ENCODE measurements at places on chromosomes 4 and X.

DNA sequence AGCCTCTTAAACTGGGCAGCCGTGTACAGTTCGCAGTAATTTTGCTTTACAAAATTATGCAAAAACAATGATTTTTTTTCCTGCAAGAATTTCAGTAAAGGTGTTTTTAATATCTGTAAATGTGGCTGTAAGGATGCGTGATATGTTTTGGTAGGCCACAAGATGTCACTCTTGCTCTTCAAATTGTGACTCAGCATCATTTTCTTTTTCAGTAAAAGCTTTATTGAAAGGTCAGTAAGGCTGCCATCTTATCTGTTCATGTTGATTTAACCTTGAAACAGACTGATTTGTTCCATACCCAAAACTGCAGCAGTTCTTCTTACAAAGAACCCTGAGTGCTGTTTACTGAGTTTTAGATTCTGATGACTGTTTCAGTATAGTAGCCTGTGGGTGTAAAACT is 39.9 kb downstream of the TXLNG start:
- no peak for DNase-seq

GRCh38 chr4:2303686-2304320 is 41.9 kb upstream of the MXD4 start:
- no peak for DNase-seq

- DNase-seq: no peak
Observed at GRCh38 chr4:111793433-111794091, 351.7 kb upstream of the FAM241A start.

- no peak for DNase-seq
Observed at GRCh38 chr4:106329041-106329618, 12.8 kb downstream of the AIMP1 start.

- DNase-seq: no peak
Observed at GRCh38 chr4:106316773-106317409, 541 bp downstream of the AIMP1 start.

DNA sequence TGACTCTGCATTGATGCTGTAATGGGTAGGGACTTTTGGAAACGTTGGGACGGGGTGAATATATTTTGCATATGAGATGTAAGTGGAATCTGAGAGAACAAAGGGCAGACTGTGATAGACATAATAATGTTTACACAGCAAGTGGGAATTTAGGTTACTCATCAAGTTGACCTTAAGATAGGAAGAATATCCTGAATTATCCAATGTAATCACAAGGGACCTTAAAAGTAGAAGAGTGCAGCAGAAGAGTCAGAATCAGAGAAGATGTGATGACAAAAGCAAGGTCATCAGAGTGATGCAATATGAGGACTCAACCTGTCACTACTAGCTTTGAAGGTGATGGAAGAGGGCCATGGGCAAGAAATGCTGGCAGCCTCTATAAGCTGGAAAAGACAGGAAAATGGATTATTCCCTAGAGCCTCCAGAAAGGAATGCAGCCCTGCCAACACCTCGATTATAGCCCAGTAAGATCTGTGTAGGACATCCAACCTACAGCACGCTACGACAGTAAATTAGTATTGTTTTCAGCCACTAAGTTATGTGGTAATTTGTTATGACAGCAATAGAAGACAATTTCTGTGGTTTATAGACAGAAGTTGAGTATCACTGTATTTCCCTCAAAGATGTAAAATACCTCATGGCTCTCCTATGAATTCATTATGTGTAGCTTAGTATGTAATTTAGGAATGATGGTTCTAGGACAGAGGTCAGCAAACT is 26.4 kb downstream of the MORC4 start:
- no peak for DNase-seq

DNA sequence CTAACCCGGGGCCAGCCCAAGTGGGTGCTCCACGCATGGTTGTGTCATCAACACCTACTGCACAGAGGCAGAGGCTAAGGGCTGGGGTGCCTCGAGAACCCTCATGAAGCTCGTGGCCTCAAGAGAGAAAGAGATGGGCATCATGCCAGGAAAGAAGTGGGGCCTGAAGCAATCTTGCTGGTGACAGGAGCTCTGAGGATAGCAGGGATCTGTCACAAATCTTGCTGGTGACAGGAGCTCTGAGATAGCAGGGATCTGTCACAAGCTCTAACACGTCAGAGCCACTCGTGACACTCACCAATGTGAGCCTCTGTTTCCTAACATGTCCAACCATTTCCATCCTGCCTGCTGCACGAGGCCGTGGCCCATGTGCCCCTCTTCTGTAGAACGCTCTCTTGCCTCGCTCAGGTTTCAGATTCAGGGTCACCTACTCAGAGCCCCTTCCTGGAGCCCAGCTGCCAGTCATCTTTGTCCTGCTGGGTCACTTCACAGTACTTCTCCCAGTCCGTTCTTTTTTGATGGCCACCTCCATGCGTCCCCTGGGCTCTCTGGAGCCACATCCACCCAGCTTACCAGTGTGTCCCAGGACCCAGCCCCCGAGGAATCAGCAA is 21.1 kb downstream of the PNMA6E start:
- DNase-seq: no peak

- DNase-seq: no peak
Observed at GRCh38 chr4:114866901-114867670, 246.3 kb downstream of the NDST4 start.

- DNase-seq: no peak
Observed at GRCh38 chr4:7398788-7399439, 35.8 kb downstream of the PSAPL1 start.

GRCh38 chr4:166091146-166091545 is 218.1 kb downstream of the TLL1 start:
- DNase-seq: no peak

DNA sequence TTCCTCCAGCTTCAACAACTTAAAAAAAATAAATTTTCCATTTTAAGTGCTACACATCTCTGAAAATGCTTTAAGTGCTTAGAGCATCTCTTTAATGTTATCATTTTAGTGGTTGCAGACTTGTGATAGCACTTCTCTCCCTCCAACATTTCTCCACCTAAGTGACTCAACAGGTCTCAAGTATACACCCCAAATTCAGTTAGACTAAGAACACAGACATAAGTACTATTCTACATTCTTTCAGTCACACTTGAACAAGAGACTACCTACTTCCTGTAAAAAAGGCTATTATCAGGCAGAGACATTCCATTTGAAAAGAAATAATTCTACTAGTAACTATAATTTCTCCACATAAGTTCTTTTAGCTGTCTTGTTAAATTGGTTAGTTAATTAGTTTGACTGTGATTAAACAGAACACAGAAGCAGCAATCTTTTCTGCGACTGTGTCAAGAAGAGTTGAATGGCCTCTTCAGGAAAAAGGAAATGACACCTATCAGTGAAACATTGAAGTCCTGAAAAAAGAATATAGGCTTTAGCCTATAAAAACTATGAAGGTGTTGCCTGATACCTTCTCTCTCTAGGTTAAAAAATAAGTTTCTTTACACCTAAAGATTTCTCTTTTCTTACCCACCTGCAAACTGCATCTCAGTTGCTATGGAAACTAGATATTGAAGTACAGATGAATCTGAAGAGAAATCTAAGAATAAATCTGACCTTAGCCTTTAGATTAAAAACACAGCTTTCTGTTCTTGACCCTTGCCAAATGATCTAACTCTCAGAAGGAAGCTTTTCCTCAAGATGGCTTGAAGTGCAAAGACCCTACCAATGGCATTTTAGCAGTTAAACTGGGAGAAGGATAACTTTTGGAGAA is 18.0 kb downstream of the NAF1 start:
- DNase-seq: no peak

GRCh38 chr4:110196871-110197528 is 1.4 kb downstream of the ELOVL6 start:
- no peak for DNase-seq

- DNase-seq: no peak
Observed at GRCh38 chr4:122914938-122915337, 7.5 kb downstream of the NUDT6 start.

DNA sequence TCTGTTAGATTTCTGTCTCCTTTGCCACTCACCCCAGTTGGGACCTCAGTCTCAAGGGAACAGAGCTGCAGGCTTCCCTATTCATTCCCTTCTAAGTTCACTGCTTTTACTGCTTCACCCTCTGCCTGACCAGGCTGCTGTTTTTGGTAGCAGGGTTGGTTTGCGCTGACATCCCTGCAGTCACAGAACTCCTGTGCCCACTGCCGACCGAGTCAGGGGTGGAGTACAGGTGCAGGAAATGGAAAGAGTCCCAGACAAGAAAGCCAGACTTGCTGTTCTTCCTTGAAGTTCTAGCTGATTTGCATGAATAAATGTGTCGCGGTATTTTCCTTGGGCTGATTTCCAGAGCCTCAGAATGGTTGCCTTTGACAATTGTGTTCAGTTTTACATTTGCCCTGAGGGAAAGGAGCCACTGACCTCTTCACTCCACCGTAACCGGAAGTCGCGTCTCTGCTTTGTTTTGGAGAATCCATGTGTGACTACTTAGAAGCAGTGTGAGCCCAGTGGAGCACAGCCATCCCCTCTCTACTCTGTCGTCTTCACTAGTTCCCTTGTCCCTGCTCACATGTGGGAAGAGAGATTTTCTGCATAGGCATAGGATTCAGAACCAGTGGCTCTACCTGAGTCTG is 84.8 kb downstream of the TNIP2 start:
- no peak for DNase-seq

DNA sequence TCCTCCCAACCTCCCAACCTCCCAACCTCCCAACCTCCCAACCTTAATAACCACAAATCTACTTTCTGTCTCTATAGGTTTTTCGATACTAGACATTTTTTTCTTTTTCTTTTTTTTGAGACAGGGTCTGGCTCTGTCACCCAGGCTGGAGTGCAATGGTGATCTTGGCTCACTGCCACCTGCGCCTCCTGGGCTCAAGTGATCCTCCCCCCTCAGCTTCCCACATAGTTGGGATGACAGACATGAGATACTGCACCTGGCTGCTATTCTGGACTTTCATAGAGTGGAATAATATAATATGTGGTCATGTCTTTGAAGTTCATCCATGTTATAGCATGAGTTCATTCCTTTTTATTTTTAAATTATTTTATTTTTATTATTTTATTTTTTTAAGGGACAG is 39.5 kb upstream of the ZFX start:
- DNase-seq: no peak

GRCh38 chrX:38515291-38515690 is 46.1 kb upstream of the TSPAN7 start:
- DNase-seq: no peak

- no peak for DNase-seq
Observed at GRCh38 chr4:13059019-13059418, 425.1 kb downstream of the RAB28 start.

DNA sequence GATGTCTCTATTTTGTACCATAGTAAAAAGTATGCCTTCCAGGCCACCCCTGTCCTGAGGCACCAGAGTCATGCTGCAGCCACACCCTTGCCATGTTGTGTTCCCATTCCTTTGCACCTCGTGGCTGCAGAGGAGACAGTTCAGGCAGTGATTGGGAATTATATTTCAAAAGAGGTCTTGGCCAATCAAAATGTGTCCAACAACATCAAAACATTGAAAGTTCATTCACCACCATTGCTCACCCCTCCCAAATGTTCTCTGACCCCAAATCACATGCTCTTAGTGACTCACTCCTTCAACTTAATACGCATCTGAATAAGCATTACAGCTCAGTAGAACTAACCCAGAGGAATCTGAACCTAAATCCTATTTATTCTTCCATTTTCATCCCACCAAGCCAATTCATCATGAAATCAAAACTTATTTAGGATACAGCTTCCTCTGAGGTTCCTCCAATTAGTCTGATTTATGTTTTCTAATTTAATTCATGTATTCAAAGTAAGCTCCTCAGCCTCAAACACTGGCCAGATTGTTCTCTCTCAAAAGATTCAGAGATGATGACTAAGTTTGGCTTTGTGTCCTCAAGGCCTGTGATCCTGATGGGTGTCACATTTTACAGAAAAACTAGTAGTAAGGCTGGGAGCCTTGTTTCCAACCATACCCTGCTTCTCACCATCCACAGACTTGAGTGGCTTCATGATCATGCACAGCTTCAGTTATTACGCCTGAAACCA is 323.2 kb upstream of the INTU start:
- no peak for DNase-seq

- DNase-seq: no peak
Observed at GRCh38 chr4:21013501-21013900, 313.2 kb downstream of the PACRGL start.

GRCh38 chr4:16779028-16779675 is 119.3 kb downstream of the LDB2 start:
- DNase-seq: no peak

DNA sequence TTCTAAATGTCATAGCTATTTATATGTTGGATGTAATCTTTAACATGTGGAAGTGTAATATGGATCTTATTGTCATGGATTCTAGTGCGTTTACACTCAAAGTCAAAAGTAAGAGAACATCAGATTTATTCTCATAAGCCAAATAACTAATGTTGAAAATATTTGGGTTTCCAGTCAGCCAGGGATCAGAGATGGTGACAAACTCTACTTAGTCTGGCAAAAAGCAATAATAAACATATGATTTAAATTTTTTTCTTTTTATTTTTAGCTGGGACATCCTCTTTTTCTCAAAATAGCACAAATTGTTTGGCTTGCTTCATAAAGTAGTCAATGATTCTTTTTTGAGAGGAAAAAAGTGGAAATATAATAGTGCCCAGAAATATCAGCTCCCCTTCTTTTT is 392.3 kb downstream of the ARHGAP24 start:
- no peak for DNase-seq

GRCh38 chrX:153646620-153647373 is at the start of gene DUSP9:
DUSP9 (plus strand) TSS chrX:153647203; CDS start chrX:153647954, 751 bp downstream.
- DNase-seq: no peak

GRCh38 chrX:136780763-136781162 is at the start of gene ARHGEF6:
ARHGEF6 (minus strand) TSS chrX:136780932; CDS start chrX:136780882, 50 bp downstream.
- DNase-seq: no peak

DNA sequence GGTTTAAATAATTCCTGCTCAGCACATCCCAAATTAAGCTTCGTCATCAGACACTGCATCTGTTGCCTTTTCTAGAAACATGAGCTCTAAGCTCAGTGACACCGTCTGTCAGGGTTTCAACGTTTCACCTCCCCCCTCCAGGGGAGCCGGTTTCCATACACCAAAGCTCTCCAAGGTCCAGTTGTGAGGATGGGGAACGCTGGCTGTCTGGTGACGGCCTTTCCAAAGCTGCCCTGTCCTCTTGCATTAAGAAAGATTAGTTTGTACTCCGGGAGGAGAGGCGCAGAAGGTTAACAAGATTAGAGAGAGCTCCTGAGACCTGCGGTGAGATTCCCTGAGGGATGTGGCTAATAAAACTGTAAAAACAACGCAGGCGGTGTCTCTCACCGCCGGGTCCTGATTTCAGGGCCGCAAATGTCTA is 43.2 kb downstream of the ASMT start:
- no peak for DNase-seq

DNA sequence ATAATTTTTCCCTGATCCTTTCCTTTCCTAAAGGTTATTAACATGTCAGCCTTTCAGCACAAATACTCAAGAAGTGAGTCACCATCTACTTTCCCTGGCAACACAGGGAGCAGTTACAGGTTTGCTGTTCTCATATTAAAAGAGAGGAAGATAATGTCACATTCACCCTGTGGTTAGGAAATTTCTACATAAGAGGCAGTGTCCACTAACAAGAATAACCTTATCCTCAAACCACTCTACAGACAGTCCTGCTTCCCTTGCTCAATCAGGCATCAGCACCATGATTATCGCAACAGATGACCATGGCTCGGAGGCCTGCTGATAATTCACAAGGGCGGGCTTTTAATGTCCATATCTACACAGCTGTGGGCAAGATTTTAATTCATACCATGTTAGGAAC is 30.9 kb downstream of the RNF150 start:
- no peak for DNase-seq

- DNase-seq: no peak
Observed at GRCh38 chr4:37279121-37279520, 34.6 kb downstream of the NWD2 start.

GRCh38 chrX:96126182-96126581 is 558.5 kb upstream of the DIAPH2 start:
- no peak for DNase-seq

- no peak for DNase-seq
Observed at GRCh38 chr4:14952352-14952751, 49.9 kb upstream of the CPEB2 start.

All from iPS DF 19.7 (cell line).